ENCODE measurements at places on chromosomes 1 and 21.

- DNase-seq = no peak
Measured at GRCh38 chr1:7346070-7346596, 425.0 kb upstream of the VAMP3 start.

GRCh38 chr21:44086636-44087425 is 20.4 kb upstream of the PWP2 start:
- no peak for DNase-seq

GRCh38 chr1:91600431-91601337 is 100.0 kb downstream of the CDC7 start:
- no peak for DNase-seq

- DNase-seq = peak; percentile 48
Measured at GRCh38 chr1:224333939-224334786, 4.2 kb upstream of the NVL start.

- DNase-seq = no peak
Measured at GRCh38 chr1:22252251-22252650, 109.4 kb upstream of the WNT4 start.

DNA sequence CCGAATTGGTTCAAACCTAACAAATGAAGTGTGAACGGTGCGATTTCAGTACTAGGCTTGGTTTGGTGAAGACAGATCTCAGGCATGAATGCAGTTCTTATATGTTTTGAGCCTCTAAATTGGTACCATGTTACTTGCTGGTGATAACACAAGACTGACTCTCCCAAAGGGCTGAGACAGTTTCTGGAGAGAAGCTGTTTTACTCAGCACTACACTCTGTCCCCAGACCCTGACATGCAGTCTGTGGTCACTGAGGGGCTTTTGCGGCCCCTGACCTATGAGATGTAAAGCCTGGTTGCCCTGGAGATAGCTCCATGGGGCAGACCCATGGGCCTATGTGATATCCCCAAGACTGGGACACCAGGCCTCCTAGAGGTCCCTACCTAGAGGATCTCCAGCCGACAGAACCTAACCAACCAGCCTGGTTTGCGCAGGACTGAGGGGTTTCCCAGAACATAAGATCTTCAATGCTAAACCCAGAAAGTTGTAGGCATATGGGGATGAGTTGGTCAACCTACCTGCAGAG is 19.4 kb upstream of the FOXE3 start:
- no peak for DNase-seq

DNA sequence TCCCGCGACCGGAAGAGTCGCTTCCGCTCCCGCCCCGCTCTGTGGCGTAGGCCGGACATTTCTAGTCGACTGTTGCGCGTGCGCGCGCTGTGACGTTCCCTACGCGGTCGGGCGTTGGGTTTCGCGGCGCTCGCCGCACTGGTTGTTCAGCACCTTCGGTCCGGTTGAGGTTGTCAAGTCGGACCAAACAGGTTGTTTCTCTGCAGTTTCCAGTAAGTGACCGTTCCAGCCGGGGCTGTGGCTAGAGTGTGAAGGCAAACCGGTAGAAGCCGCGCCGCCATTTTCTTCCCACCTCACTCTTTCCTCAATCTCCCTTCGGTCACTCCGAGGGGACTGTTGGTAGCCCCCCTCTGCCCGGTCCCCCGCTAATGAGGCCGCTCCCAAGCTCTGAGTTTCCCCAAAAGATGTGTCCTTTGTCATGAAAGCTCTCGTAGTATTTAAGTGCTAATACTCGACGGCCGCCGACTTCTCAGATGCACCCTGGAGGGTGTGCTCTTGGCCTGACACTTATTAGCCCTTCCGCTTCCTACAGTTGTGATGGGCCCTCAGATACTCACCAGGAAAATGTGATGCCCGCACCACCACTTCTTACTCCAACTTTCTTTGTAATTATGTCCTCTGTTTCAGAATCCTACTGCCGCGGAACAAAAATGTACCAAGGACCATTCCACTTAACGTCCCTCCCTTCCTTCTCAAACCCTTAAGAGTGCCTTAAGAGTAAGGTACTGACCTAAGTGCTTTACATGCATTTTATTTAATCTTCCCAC is 56.3 kb downstream of the TRAF5 start:
- DNase-seq = peak; percentile 94

DNA sequence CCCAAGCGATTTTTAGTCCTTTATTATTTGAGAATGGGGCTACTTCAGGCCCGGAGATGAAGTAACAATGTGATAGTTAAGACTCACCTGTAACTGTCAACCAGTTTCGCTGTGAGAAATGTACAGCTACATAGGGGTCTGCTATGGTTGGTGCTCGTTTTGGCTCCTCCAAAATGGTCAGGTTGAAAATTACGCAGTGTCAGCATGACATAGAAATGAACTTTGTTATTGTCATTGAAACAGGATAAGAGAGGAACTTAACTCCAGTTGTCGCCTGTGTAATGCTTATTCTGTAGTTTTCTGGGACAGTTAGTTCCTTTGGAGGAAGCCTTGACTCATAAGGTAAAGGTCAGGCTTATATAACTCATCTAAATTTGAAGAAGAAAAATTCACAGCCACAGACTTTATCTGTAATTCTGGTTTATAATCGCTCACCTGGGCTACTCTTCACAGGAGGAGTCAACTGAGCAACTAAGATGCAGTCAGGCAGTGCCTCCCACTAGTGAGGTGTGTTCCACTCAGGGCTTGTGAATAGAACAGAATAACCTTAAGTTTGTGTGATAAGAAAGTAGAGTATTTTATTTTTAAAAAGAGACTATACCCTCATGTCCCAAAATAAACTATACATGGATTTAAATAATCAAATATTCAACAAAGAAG is 130.9 kb downstream of the CD247 start:
- no peak for DNase-seq

GRCh38 chr1:228393268-228393701 is 13.3 kb downstream of the TRIM11 start:
- peak; percentile 69 for DNase-seq

DNA sequence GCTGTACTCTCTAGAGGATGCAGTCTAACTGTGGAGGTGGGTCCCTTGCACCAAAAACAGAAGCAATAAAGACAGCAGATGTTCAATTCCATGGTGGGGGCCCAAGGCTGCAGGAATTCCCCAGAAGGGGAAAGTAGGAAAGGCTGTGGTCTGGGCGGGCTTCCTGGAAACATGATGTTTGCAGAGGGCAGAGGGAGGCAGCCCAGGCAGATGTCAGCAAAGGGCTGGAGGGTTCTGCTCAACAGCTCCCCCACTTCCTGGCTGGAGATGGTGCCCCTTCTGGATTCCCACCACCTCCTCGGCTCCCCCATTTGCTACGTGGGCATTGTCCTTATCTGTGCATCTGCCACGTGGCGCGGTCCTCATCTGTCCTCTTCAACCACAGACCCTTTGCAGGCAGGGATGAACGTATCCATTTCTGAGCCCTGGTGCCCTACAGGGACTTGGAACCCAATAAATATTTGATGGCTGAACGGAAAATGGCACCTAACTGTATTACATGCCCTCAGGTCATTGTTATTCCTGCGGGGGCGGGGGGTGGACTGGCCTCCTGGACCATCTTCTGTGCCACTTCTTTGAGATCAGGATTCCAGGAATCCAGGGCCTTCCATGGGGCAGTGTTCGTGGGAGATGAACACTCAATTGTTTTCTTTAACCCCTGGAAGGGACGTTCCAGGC is 8.4 kb upstream of the GUCA2B start:
- DNase-seq = no peak

- DNase-seq = no peak
Measured at GRCh38 chr21:44764319-44765230, 37.0 kb downstream of the UBE2G2 start.

GRCh38 chr21:18759751-18760161 is 356.2 kb upstream of the TMPRSS15 start:
- no peak for DNase-seq

GRCh38 chr1:59020151-59020997 is 236.5 kb upstream of the JUN start:
- DNase-seq = peak; percentile 89

DNA sequence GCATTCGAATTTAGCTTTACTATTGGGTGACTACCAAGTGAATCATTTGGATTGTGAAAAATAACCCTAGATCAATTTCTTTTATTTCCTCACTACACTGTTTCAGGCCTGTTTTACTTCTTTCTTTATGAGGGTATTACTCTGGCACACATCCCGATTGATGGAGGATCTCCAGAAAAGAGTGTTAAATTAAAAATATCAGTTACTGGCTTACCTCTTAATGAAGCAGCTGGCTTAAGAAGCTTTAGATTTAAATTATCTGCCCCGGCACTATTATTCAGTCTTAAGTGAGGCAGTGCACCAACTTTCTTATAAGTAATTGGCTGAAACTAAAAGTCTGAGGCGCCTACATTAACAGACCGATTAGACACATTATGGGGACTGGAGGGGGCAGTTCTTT is 1097.4 kb downstream of the TTLL7 start:
- DNase-seq = no peak

DNA sequence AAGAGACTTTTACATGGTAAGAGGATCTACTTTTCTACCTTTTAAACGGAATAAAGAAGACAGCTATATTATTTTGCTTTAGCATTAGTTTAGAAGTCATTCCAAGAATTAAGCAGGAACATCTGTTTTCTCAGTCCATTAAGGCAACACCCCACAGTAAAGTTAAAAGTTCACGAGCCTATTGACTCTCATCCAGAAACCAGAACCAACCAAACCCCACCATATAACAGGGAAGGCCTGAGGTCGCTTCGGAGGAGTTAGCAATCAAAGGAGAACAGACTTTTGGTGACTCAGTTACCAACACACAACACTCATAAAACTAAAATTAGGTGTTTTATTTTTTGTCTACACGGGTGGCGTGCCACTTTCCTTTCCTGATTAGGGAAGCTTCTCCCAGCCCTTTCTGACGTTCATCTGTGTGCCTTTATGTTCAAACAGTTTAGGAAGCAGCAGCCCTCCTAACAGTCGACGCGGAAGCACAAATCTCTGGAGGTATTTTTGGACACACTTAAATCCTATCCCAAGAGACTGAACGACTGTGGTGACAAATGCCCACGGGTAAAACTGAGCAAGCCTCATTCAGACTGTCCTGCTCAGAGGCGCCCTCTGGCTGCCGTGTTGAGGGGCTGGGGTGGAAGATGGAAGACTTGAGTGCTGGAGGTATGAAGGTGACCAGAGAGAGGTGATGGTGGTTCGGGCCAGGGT is 8.6 kb upstream of the PLA2G2C start:
- peak; percentile 53 for DNase-seq

- no peak for DNase-seq
Measured at GRCh38 chr1:41363591-41364320, 2.5 kb downstream of the FOXO6 start.

GRCh38 chr1:25813734-25814471 is 5.9 kb upstream of the MTFR1L start:
- DNase-seq = no peak

DNA sequence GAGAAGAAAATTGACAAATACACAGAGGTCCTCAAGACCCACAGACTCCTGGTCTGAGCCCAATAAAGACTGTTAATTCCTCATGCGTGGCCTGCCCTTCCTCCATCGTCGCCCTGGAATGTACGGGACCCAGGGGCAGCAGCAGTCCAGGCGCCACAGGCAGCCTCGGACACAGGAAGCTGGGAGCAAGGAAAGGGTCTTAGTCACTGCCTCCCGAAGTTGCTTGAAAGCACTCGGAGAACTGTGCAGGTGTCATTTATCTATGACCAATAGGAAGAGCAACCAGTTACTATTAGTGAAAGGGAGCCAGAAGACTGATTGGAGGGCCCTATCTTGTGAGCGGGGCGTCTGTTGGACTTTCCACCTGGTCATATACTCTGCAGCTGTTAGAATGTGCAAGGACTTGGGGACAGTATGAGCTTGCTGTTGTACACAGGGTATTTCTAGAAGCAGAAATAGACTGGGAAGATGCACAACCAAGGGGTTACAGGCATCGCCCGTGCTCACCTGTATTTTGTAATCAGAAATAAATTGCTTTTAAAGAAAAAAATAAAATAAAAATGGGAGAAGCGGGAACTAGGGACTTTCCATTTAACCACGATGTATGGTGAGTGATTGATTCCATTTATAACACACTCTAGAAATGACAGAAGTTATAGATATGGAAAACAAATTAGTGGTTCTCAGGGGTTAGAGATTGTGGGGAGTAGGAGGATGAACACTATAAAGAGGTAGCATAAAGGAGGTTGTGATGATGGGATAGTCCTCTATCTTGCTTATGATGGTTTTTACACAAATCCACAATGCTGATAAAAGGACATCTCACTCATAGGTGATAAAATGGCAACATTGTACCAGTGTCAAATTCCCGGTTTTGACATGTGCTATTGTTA is 244.7 kb downstream of the MRPL39 start:
- DNase-seq = no peak

GRCh38 chr1:32250893-32251716 is at the start of gene LCK:
TSS of gene LCK (plus strand) at chr1:32251265. CDS start at chr1:32274330, 23,065 bp downstream.
- DNase-seq = no peak

DNA sequence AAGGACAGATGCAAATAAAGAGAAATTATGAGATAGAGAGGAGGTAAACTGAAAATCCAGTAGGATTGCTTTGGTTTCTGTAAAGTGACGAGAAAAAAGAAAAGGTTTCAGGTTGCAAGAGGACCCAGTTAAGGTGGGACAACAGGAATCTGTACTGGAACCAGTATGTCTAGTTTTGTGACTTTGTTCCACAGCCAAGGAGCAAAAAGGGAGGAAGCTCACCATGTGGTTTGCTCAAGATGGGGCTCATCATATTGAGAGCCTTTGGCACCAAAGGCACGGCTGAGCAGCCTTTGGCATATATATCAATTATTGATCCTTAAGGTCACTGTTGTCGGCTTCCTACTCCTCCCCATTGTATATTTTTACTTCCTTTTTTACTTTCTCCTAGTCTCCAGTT is 1.8 kb upstream of the ZDHHC18 start:
- DNase-seq = no peak

DNA sequence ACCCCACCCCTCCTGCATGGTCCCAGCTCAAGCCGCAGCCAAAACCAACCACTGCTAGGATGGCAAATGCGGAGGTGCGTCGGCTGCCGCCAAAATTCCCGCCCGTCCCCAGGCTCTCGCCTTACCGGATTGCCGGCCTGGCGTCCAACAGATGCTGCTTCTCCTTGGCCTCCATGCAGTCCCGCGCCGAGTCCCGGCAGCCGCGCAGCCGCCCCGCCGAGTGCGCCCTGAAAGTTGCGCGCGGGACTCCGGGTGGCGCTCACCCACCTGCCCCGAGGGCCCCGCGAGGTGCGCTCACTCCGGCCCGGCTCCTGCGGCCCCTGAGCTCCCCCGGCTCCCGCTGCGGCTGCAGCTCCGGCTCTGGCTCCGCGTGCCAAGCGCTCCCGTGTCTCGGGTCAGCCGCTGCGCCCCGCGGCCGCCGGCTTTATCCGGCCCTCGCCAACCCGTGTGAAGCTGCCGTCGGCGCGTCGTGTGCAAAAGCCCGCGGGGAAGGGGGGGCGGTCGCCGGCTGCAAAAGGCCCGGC is at the start of gene SLC30A2:
SLC30A2 (minus strand) TSS at position 397 of the 524 bp plus-strand sequence; CDS start at position 175, 222 bp downstream.
- no peak for DNase-seq

DNA sequence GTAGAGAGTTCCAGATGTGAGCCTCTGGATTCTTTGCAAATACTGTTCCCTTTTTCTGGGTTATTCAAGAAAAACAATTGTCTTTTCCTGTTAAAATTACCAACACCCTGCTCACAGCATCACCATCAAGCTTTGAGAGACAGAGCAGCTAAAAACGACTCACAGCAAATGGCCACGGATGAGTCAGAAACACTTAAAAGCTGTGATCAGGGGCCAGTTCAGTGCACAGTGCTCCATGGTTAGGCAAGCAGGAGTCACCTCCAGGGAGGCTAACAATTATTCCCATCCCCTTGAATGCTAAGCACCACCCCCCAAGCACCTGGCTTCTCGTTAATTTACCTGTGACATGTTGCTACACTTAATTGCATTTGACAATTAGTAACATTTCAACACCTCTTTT is 128.4 kb upstream of the CAMK1G start:
- no peak for DNase-seq

- DNase-seq = peak; percentile 77
Measured at GRCh38 chr21:16587681-16588375, 858.0 kb downstream of the USP25 start.

- peak; percentile 57 for DNase-seq
Measured at GRCh38 chr21:21664871-21665270, 666.7 kb downstream of the NCAM2 start.

Data from fibroblast of villous mesenchyme (primary cell).